DND-41 (cell line): ENCODE measurements at places on chromosomes 5 and 9.
A peak's percentile ranks its signal among the peaks of the same experiment; 100 is the strongest.

DNA sequence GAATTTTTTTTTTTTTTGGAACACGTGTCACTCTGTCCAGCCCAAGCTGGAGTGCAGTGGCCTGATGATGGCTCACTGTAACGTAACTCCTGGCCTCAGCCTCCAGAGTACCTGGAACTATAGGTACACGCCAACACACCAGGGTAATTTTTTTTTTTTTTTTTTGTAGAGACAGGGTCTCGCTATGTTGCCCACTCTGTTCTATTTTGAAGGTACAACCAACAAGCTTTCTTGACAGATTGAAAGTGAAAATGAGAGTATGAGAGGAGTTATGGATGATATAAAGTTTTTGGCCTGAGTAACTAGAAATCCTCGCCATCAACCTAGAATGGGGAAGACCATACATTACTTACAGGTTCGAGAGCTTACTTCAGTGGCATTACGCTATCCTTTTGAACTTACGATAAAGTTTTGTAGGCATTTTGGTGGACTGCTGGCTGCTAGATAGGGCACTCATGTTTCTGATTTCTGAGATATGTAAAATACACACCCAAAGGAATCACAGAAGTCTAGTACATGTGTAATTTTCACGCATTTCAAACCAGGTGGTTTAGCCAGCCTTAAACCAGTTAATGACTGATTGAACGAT, 806 bp upstream of the CDC42SE2 start:
- DNase-seq = no peak

DNA sequence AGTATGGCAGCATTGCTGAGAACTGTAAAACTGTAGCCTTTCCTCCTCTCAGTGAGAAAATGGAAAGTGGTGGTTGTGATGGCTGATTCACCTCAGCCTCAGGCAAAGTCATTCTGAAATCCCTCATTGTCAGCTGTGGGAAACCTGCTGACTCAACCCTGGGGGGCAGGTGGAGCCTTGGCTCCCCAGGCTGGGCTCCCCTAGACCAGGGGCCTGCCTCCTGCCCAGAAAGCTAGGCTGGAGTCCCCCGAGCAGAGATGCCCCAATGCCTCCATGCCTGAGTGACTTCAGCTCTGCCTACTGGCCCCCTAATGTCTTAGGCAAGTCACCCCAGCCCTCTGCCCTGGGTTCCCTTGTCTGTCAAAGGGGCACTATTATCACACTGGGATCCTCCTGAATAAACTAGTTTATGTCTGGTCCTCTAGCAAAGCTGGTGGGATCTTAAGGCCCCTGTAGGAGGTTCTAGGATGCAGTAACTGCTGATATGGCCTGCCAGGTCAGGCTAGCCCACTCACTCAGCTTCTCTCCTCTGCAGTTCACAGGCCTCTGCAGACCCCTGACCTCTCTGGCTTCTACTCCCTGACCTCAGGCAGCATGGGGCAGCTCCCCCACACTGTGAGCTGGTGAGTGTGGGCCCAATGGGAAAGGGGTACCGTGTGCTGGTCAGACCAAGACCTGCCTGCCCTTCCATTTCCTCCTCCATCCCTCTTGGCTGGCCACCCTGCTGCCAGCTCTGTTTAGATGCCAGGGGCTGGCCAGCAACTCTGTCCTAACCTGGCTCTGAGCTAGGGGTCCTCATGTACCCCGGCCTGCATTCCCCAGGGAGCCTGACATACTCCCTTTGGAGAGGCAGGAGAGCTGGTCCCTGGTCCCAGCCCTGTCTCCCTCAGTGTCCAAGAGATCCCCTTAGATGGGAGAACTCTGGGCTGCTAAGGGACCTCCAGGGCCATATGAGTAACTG, 24.2 kb downstream of the TCF7 start:
- peak; percentile 4 for DNase-seq

GRCh38 chr5:133817456-133817855, 151.0 kb downstream of the C5orf15 start:
- no peak for DNase-seq

GRCh38 chr5:108753331-108753730, 5.6 kb downstream of the FER start:
- DNase-seq = no peak

GRCh38 chr5:126884269-126884819, 107.4 kb downstream of the LMNB1 start:
- no peak for DNase-seq

GRCh38 chr5:19903611-19904010, 84.4 kb downstream of the CDH18 start:
- no peak for DNase-seq

- DNase-seq = no peak
Measured at GRCh38 chr9:5586391-5586802, 42.5 kb upstream of the RIC1 start.

DNA sequence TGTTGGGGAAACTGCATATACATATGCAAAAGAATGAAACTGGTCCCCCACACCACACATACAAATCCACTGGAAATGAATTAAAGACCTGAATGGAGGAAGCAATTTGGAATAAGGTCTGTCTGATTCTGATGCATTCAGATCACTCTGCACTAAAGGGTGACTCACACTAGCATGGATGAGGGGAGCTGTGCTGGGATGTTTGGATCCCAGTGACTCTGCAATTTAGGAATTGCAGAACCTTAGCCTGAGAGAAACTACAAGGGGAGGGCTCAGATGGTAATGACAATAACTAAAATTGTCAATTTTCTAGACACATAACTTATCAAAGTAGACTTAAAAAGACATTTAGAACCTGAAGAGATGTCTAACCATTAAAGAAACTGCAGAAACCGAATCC, 312.0 kb downstream of the CDK5RAP2 start:
- DNase-seq = no peak

DNA sequence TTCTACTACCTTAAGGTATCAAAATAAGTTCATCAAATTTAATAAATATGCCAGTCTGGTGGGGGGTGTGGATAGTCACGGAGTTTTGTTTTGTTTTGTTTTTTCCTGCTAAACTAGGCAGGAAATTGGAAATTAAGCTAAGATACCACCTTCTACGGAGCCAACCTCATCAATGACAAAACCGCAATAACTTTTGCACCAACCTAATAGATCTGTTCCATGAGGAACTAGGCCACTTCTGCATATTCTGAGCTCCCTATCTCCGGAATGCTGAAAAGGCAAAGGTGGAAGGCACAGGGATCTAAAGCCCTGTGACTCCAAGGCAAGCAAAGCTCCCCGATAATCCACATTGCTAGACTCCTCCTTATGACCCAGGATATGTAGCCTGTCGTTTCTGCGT, 5.8 kb upstream of the OR1L4 start:
- DNase-seq = no peak

DNA sequence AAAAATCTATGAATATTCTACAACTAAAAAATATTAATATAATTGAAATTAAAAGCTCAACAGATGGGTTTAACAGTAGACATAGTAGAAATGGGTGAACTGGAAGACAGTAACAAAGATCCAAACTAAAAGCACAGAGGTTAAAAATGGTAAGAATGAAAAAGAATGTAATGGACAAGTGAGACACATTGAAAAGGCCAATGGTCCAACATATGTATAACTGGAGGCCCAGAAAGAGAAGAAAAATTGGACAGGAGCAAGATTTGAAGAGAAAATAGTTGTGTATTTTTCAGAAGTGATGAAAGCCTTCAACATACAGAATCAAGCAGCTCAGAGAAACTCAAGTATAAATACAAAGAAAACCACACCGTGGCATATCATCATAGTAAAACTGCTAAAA, 58.6 kb downstream of the PCDHGC5 start:
- DNase-seq = no peak

GRCh38 chr9:96619124-96619465, 548 bp downstream of the CDC14B start:
- no peak for DNase-seq

GRCh38 chr9:107980984-107981383, 491.4 kb upstream of the KLF4 start:
- no peak for DNase-seq

DNA sequence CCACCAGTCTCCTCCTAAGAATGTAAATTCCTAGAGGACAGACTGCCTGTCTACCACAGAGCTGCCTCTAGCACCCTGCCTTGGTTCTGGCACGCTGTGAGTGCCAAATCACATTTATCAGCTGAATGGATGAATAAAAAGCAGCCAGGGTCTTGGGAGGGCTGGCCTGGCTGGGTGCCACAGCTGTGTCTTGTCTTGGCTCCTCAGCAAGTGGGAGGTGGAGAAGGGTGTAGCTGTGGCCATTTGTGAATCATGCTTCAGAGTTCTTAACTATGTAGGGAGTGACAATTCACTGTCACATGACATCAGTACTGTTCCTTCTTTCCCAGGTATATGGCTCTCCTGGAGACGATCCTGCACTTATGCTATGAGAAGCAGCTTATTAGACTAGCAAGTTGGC, 70.6 kb downstream of the DCP2 start:
- DNase-seq = no peak

GRCh38 chr5:113047733-113048652, 71.4 kb downstream of the DCP2 start:
- no peak for DNase-seq

- DNase-seq = no peak
Measured at GRCh38 chr5:42832060-42832459, 20.4 kb upstream of the SELENOP start.
